Endodermal cell (in vitro differentiated cells): ENCODE measurements at places on chromosomes 2 and 18. TPM values are rescaled to one million over a fixed set of nuclear protein-coding genes. Genes with fewer than 3 reads are reported as not detected.

DNA sequence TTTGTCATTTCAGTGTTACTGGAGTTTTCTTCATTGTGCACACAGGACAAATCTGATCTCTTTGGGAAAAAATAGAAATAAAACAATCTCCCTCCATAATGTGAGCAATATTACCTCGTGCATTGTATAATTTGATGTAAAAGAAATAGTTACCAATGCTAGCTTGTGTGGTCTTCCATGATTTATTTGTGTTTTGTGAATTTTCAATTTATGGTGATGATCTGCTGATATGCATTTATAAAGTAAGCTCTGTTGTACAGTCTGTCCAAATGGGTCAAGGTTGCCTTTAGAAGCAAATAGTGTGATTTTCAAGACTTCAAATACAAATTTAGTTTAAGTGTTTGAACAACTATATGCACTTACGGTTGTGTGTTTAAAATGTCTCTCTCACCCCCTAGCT, 50.9 kb downstream of the STAT1 start:
- no peak overlapping the region for H3K27ac ChIP-seq
- DNase-seq: no peak
- H3K36me3 ChIP-seq: peaks cover 55% of the 10 kb centered on the region
- no peaks in the 10 kb centered on the region for H3K27me3 ChIP-seq
- no peaks in the 10 kb centered on the region for H3K4me1 ChIP-seq

DNA sequence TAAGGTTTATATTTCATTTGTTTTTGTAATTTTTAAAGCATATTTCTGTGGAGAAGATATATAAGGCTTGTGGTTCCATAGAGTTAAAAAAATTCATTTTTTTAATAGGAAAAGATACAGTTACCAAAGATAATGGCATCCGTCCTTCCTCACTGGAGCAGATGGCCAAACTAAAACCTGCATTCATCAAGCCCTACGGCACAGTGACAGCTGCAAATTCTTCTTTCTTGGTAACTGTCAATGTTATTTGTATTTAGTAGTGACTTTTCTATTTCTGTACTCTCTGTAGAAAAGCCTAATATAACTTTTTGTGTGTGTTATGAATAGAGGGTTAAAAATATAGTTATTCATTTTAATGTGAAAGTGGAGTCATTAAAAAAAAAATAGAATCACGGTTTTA, 35.1 kb downstream of the HADHB start:
- no peak overlapping the region for H3K27ac ChIP-seq
- H3K4me3 ChIP-seq: no peak overlapping the region
- no peaks in the 10 kb centered on the region for H3K27me3 ChIP-seq
- H3K4me1 ChIP-seq: no peaks in the 10 kb centered on the region
- no peak for DNase-seq

DNA sequence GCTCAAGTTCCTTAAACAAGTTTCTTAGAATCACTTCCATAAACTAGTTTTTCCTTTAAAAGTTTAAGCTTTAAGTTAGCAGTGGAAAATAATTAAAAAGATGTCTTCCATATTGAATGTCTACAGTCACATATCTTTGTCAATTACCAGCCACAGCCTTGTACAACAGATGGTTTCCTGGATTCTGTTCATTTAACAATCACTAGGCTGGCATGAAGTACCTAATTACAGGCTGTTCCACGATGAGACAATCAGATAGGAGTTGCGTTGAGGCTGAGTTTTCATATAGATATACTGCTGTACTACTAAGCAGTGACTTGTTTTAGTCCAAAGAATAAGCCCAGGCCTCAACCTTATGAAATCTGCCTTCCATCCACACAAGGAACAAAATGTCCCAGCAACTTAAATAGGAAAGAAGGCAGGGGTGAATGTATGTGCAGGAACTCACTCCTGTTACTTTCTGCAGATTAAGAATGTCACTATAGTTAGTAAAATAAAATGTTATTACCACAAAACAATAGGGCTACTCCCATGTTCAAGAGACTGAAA, 131.0 kb downstream of the ZAP70 start:
- no peaks in the 10 kb centered on the region for H3K27me3 ChIP-seq
- H3K36me3 ChIP-seq: peaks cover 38% of the 10 kb centered on the region
- H3K4me3 ChIP-seq: no peak overlapping the region
- peaks cover 6% of the 10 kb centered on the region for H3K4me1 ChIP-seq
- no peak for DNase-seq
- H3K27ac ChIP-seq: no peak overlapping the region

DNA sequence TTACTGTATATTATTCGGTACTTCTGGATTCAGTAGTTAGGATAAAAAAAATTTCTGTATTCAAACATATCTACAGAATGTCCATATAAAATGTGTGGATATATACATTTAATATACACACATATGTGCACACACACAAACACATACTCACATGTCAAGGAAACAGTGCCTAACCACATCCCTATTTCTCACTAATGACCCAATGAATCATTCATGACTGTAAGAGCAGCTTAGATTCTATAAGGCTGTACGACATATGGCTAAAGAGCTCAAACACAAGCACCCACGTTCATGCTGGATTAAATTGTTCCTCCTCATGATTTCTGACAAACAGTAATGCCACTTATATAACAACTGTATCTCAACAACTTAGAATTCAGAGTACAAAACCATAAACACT, 457.3 kb downstream of the ADCYAP1 start:
- no peaks in the 10 kb centered on the region for H3K27me3 ChIP-seq
- no peak overlapping the region for H3K4me3 ChIP-seq
- H3K4me1 ChIP-seq: no peaks in the 10 kb centered on the region
- H3K36me3 ChIP-seq: no peaks in the 10 kb centered on the region

DNA sequence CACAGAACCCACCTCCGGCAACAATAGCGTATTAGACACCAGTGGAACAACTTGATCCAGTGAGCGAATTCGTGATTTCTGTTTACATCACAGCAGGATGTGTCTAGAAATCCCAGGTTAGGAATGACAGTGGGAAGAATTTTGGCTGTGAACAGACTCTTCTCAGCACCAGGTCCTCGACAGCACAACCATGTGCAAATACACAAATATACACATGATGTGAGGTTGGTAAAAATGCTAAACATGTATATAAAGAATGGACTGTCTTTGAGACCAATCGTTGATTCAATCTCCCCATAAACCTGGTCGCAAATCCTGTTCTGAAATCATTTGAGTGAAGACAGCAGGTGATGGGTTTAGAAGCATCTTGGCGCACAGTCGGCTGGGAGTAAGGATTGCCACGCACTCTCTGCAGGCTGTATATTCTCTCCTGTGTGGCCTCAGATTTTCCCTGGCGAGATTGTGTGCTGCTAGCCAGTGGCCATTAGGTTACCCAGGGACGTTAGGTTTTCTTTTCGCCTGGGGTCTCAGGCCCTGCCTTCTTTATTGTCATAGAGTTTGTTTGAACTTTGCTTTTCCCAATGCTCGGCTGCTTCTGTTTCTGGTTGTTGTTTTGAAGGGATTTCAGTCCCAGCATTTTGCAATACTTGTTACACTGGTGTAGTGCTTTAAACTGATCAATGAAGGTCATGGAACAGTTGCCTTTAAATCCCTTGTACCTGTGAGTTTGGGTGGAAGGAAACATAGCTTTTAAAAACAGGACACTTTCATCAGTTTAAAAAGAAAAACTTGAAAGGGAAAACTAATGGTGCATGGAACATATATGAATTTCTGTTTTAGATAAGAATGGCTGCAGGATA, 147.3 kb downstream of the ALPK2 start:
- H3K27ac ChIP-seq: no peak overlapping the region
- no peak overlapping the region for H3K4me3 ChIP-seq
- DNase-seq: no peak
- no peaks in the 10 kb centered on the region for H3K4me1 ChIP-seq
- H3K27me3 ChIP-seq: peaks cover 4% of the 10 kb centered on the region
- H3K36me3 ChIP-seq: no peaks in the 10 kb centered on the region

DNA sequence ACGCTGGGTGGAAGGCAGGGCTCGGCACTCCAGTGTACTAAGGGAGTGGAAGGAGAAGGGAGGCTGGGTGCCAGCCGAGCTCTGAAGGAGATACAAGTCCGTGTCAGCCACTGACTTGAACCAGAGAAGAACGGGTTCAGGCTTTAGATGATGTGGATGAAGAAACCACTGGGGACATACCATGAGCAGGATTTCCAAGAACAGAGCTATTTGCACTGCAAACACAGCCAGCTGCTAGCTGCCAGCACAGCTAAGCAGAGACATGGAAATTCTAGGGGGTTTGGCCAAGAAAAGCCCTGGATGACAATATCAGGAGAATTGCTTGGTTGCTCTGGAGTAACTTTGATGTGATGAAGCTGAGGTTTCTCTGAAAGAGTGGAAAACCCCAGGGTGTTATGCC, 5.2 kb downstream of the CD207 start:
- H3K4me3 ChIP-seq: no peak overlapping the region
- no peak for DNase-seq
- H3K27me3 ChIP-seq: peaks cover 6% of the 10 kb centered on the region
- no peaks in the 10 kb centered on the region for H3K4me1 ChIP-seq

The CDKL4 gene
- 0.24 TPM in 1 of 2 replicates, not detected in the other for total RNA-seq

The B3GNT7 gene
- total RNA-seq: 32.3 and 33.2 TPM in 2 replicates
